Activated naive CD4-positive, alpha-beta T cell treated with anti-CD3 and anti-CD28 coated beads, Interleukin-2, amount 10 ng/mL, durations not matched to agents 7 days and 5 days (primary cell): ENCODE measurements at places on chromosomes 16 and 17.

- DNase-seq = peak; percentile 92
Observed at GRCh38 chr17:43389046-43389947, 9.5 kb upstream of the ARL4D start.

GRCh38 chr17:1351971-1352370 lies 48.1 kb downstream of the YWHAE start:
- DNase-seq = no peak

GRCh38 chr17:18371455-18371854 lies 6.1 kb upstream of the EVPLL start:
- no peak for DNase-seq

DNA sequence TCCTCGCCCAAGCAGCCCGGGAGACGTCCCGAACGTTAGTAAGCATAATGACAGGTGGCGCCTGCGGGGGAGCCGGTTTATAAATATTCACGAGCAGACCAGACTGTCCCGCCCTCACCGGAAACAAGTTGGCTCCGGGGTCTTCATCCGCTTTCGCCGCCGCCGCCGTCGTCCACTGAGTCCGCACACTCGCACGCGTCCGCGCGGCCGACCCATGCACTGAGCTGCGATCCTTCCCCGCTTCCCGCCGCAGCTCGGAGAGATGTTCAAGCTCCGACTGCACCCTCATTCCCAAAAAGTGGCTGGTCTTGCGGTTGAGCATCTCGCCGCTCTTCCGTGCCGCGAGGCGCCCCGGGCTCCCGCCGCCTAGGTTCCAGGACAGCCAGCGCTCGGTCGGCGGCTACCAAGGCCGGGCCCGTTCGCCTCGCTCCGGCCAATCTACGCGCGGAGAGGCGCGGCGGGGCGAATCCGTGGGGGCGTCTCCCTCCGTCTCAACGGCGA lies 385 bp downstream of the CFAP119 start:
- DNase-seq = peak; percentile 72

- no peak for DNase-seq
Observed at GRCh38 chr17:31673076-31673475, 186.0 kb downstream of the COPRS start.

GRCh38 chr17:1755252-1755826 lies 6.5 kb upstream of the SERPINF1 start:
- no peak for DNase-seq

GRCh38 chr17:79011451-79012147 lies 2.0 kb upstream of the CANT1 start:
- DNase-seq = no peak
